HFFc6 (cell line): ENCODE measurements at places on chromosomes 2 and 18.

- peaks cover 11% of the 10 kb centered on the region for H3K4me1 ChIP-seq
- DNase-seq: no peak
- no peaks in the 10 kb centered on the region for H3K36me3 ChIP-seq
- H3K4me3 ChIP-seq: no peak overlapping the region
These were observed 124.4 kb downstream of the ARL4C start for GRCh38 chr2:234372506-234372905.

DNA sequence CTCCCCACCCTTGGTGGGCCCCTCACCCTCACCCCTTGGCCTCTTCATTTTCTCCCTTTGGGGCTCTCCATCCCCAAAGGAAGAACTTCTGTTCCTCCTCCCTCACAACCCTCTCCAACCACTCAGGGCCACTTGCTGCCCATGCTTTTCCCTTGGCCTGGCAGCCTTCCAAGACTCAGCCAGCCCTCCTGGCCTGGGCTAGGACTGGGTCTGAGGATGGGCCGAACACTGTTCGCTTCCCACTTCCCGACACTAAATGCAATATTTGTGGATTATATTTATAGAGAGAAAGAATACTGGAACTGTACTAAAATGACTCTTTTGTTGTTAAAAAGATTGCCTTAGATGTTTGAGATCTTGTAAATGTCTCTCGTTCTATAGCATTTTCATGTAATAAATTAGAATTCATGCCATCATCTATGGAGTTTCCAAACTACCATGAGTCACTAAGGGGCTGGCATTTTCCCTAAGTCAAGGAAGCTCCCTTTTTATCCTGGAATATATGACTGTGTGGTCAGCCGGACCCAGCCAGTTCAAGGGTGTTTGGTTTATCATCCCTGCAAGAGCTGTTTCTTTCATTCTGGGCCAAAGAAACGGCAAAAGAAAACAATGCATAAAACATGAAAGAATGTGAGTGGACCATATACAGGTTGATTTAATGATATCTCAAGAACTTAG is 3.8 kb downstream of the CXCR2 start:
- DNase-seq: peak; percentile 31
- no peaks in the 10 kb centered on the region for H3K36me3 ChIP-seq
- H3K27ac ChIP-seq: no peak overlapping the region
- H3K27me3 ChIP-seq: peaks cover 43% of the 10 kb centered on the region

GRCh38 chr2:181174611-181175580 is 194.5 kb downstream of the UBE2E3 start:
- no peak overlapping the region for H3K4me3 ChIP-seq
- no peak for DNase-seq
- H3K27ac ChIP-seq: no peak overlapping the region
- H3K36me3 ChIP-seq: no peaks in the 10 kb centered on the region

DNA sequence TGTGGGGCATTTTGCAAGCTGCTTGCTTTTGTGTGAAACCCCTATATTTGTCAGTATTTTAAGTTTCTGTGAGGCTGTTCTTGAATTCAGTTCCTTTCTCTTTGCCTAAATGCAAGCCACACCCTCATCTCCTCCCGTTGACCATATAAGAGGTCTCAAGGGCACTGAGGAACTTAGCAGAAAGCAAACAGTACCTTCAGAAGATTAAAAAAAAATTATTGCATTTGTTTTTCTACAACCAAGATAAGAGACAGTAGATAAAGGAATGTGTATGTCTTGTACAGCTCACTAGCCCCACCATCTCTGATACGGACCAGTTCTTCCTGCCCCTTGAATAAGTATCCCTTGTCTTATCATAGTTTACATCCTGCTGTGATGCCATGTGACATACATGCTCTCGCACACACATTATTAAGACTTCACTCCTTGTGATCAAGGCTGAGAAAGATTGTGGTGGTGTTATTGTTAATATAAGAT is 64.2 kb downstream of the NPAS2 start:
- H3K4me3 ChIP-seq: no peak overlapping the region
- H3K4me1 ChIP-seq: peaks cover 24% of the 10 kb centered on the region
- H3K36me3 ChIP-seq: no peaks in the 10 kb centered on the region
- DNase-seq: no peak
- H3K27me3 ChIP-seq: peaks cover 3% of the 10 kb centered on the region
- no peak overlapping the region for H3K27ac ChIP-seq

- no peak overlapping the region; the same call in 1 of the 2 replicates for H3K4me3 ChIP-seq
- no peaks in the 10 kb centered on the region for H3K36me3 ChIP-seq
- H3K27me3 ChIP-seq: peaks cover 2% of the 10 kb centered on the region; the same call in 1 of the 2 replicates
- H3K27ac ChIP-seq: no peak overlapping the region
These were observed 50.5 kb downstream of the RAB27B start for GRCh38 chr18:54878659-54879358.

DNA sequence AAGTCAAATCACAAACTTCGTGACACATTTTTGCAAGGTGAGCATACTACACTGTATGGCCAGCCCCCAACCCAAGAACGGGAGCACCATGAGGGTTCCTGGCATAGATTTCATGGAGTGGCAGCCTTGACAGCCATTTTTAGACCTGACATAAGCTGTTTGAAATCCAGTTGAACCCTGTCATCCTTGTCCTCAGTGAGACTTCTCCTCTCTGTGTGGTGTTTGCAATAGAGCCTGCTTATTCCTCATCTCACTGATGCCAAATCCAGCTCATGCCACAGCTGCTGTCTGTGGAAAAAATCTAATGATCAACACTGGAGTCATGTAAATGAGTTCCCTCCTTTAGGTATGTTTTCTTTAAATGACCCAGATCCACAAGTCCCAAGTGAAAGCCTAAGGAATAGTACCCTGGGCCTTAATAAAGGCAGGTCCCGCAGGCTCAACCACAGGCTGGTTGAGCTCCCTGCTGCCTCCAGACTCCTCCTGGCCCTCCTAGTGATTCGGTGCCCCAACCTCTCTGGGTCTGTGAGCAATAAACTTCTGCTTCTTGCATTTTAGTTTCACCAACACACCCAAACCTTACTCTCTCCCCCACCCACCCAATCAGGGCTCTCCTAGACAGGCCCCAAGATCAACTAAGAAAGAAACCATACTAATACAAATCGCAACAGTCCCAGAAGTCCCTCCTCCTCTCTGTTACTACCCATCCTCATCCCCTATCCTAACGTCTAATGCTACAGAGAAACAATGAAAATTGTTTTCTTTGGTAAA is 8.4 kb upstream of the CREG2 start:
- H3K4me1 ChIP-seq: peaks cover 36% of the 10 kb centered on the region
- H3K4me3 ChIP-seq: peak overlapping the region; percentile 74
- no peak for DNase-seq
- H3K27me3 ChIP-seq: no peaks in the 10 kb centered on the region
- H3K27ac ChIP-seq: peak overlapping the region; percentile 95

DNA sequence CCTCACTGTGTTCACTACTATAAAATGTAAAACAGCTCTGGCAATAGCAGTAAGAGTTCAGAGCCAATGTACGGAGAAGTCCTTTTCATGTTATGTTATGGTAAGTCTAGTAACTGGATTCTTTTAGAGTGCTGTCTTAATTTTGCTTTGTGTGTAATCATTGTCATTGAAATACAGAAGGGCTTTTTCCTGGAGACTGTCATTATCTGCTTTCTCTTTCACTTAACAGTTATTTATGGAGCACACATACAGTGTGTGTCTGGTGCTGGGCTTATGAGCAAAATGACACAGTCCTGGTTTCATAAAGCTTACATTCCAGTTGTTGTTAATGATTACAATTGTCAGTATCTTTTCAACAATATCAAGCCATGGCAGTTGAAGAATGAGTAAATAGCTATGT is 95.5 kb downstream of the CCDC102B start:
- peak overlapping the region; percentile 6; the same call in 1 of the 2 replicates for H3K27ac ChIP-seq
- no peak for DNase-seq
- H3K4me1 ChIP-seq: peaks cover 7% of the 10 kb centered on the region; the same call in 1 of the 2 replicates
- peak overlapping the region; percentile 44; the same call in 1 of the 2 replicates for H3K4me3 ChIP-seq
- H3K27me3 ChIP-seq: no peaks in the 10 kb centered on the region

GRCh38 chr2:55995211-55995610 is 71.6 kb upstream of the EFEMP1 start:
- H3K27me3 ChIP-seq: no peaks in the 10 kb centered on the region; the same call in 1 of the 2 replicates
- DNase-seq: no peak
- no peak overlapping the region for H3K27ac ChIP-seq
- H3K4me1 ChIP-seq: peaks cover 48% of the 10 kb centered on the region
- H3K36me3 ChIP-seq: no peaks in the 10 kb centered on the region; the same call in 1 of the 2 replicates

GRCh38 chr2:104850361-104851290 is 3.3 kb upstream of the POU3F3 start:
- peaks cover 9% of the 10 kb centered on the region; the same call in 1 of the 2 replicates for H3K36me3 ChIP-seq
- DNase-seq: no peak
- H3K27me3 ChIP-seq: peaks cover 43% of the 10 kb centered on the region
- H3K4me3 ChIP-seq: no peak overlapping the region

GRCh38 chr2:83081826-83082690 is 1377.0 kb downstream of the SUCLG1 start:
- H3K4me1 ChIP-seq: peaks cover 21% of the 10 kb centered on the region
- H3K4me3 ChIP-seq: peak overlapping the region; percentile 4; the same call in 1 of the 2 replicates
- H3K27ac ChIP-seq: peak overlapping the region; percentile 66
- no peaks in the 10 kb centered on the region for H3K36me3 ChIP-seq
- H3K27me3 ChIP-seq: no peaks in the 10 kb centered on the region
- DNase-seq: peak; percentile 68

- H3K4me3 ChIP-seq: no peak overlapping the region
- no peaks in the 10 kb centered on the region for H3K36me3 ChIP-seq
- H3K4me1 ChIP-seq: no peaks in the 10 kb centered on the region
- no peaks in the 10 kb centered on the region for H3K27me3 ChIP-seq
- no peak overlapping the region for H3K27ac ChIP-seq
These were observed 33.6 kb downstream of the ASXL3 start for GRCh38 chr18:33611525-33612135.

- H3K4me3 ChIP-seq: peak overlapping the region; percentile 89
- peak; percentile 35 for DNase-seq
- H3K4me1 ChIP-seq: no peaks in the 10 kb centered on the region
- no peaks in the 10 kb centered on the region for H3K36me3 ChIP-seq
- peaks cover 7% of the 10 kb centered on the region for H3K27me3 ChIP-seq
These were observed 567.6 kb downstream of the PLCL1 start for GRCh38 chr2:198371921-198372543.

- peak within 1 kb of the TSS; percentile 93 for H3K4me3 ChIP-seq
- H3K27ac ChIP-seq: peak within 1 kb of the TSS; percentile 29; the same call in 1 of the 2 replicates
- H3K4me1 ChIP-seq: peaks cover 13% of the 10 kb centered on the region
- no peaks in the 10 kb centered on the region for H3K36me3 ChIP-seq
These were observed at the start of gene TACR1 for GRCh38 chr2:75199428-75200011. Gene TACR1 (minus strand): TSS chr2:75199520. CDS start chr2:75198934, 586 bp downstream.

GRCh38 chr18:67301592-67301991 is 214.9 kb downstream of the DSEL start:
- peak overlapping the region; percentile 88 for H3K27ac ChIP-seq
- H3K4me1 ChIP-seq: peaks cover 20% of the 10 kb centered on the region
- peak overlapping the region; percentile 83 for H3K4me3 ChIP-seq
- H3K27me3 ChIP-seq: 0 out of 2 replicates have a peak, but pooled peaks cover 1% of the 10 kb centered on the region
- no peak for DNase-seq

DNA sequence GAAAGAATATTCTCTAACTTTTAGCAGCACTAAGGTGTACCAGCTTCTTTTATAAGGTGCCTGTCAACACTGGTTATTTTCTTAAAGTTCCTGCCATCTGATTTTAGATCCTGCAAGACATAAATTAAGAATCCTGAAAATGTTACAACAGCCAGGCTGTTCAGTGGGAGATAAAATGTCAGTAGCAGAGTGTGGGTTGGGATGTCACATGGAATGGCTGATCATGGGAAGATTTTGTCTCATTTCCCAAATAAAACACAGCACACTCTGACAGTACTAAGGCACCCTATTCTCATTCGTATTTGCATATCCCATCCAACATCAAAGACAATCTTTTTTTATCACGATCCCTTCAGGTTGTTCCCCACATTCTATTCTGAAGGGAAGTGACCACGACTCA is 2.4 kb upstream of the COX7A2L start:
- peaks cover 27% of the 10 kb centered on the region for H3K4me1 ChIP-seq
- peaks cover 20% of the 10 kb centered on the region for H3K27me3 ChIP-seq
- no peak overlapping the region for H3K27ac ChIP-seq
- H3K4me3 ChIP-seq: no peak overlapping the region
- no peak for DNase-seq

DNA sequence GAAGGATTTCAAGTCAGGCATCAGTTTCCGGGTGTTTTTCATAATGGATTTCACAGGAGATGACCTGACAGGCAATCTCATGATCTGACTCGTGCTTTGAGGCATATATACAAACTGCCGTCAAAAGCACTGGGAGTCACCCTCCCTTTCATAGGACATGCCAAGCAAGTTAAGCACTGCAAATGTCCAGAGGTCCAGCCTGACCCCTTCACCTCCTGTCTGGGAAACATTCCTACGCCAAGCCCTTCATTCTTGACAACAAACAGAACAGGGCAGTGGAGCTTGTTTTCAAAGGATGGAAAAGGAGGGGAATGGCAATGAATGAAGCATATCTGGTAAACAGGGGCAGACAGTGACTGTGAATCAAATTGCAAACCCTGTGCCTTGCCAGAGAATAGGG is 963.6 kb downstream of the BCL11A start:
- no peaks in the 10 kb centered on the region for H3K27me3 ChIP-seq
- no peak overlapping the region for H3K27ac ChIP-seq
- H3K4me3 ChIP-seq: no peak overlapping the region
- H3K36me3 ChIP-seq: no peaks in the 10 kb centered on the region
